ENCODE measurements at places on chromosomes 3 and 15. TPM values are rescaled to one million over a fixed set of nuclear protein-coding genes. Genes with fewer than 3 reads are reported as not detected.

The TICRR gene
- polyA plus RNA-seq, result 6.6 TPM

The OR5H14 gene
- polyA plus RNA-seq, result not detected

The WNT7A gene
- polyA plus RNA-seq, result 0.37 TPM

The CD96 gene
- 0.94 TPM for polyA plus RNA-seq

The HACL1 gene
- 8.3 TPM for polyA plus RNA-seq

The CCR4 gene
- 0.06 TPM for polyA plus RNA-seq

The CERS3 gene
- polyA plus RNA-seq, result 65.4 TPM

The MESP2 gene
- polyA plus RNA-seq, result 0.56 TPM

The IMPG2 gene
- 0.02 TPM for polyA plus RNA-seq

The TM6SF1 gene
- 1.1 TPM for polyA plus RNA-seq

The HTR3E gene
- polyA plus RNA-seq, result not detected

The SLC12A1 gene
- polyA plus RNA-seq, result not detected

The PLS1 gene
- polyA plus RNA-seq, result 5.9 TPM

The GOLGA8J gene
- not detected for polyA plus RNA-seq

The RAB43 gene
- polyA plus RNA-seq, result 6.5 TPM

The SLC6A11 gene
- 7.3 TPM for polyA plus RNA-seq

The MEX3B gene
- polyA plus RNA-seq, result 0.39 TPM

The DAPK2 gene
- 1.9 TPM for polyA plus RNA-seq

The SLC22A14 gene
- polyA plus RNA-seq, result 0.19 TPM

The NANOGP8 gene
- polyA plus RNA-seq, result 0.16 TPM

The TMEM158 gene
- 5.6 TPM for polyA plus RNA-seq

The B3GNT5 gene
- polyA plus RNA-seq, result 19.8 TPM

Data from esophagus (tissue), 2 donors.